ENCODE measurements at places on chromosomes 3 and 15.

DNA sequence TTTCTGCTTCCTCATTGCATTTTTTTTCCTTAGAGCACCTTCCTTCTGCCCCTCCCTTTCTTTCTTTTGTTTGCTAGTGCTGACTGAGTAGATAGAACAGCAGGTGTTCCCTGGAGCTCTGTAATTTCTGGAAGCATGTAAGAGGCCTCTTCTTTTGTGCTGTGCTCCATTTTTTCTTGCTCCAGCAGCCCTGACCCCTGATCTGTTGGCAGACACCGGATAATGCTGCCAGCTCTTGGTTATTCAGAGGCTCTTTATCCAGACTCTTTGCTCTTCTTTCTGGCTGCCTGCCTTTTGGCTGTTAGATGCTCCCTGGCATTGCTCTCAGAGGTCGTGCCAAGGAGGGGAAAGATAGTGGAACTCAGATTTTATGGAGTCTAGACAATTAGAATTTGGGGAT is 104.4 kb upstream of the RBMS3 start:
- no peak for DNase-seq

GRCh38 chr3:98991393-98991792 is 89.9 kb upstream of the DCBLD2 start:
- DNase-seq, result no peak

DNA sequence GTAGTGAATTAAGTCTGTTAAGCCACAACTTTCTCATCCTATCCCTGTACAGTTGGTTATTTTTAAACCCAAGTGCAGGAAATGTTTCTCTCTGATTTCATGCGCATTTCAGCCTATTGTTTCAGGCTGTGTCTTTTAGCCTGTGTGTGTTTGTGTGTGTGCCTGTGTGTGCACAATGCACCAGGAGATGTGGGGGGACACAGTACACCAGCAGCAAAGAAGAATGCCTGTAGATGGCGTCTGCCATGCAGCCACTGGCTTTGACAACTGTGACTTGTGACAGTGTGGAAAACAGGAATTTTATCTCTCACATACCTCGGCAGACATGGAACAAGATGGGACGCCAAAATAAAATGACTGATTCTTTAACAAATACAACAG is 43.6 kb upstream of the PLXNA1 start:
- DNase-seq, result no peak

DNA sequence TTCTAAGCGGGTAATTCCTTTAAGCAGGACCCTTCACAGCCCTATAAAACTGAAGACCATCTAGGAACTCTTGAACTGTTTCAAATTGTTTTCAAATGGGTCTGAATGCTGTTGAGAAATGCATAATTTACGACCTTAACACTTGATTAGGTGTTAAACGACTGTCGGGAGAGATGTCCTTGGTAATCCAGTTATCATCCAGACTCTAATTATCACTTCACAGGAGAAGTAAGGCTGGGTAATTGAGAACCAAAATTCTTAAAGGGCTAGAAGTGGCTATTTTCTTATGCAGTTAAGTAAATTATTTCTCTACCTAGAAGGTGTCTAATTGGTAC is 276.7 kb upstream of the TBC1D5 start:
- no peak for DNase-seq

- DNase-seq, result peak; percentile 92
Measured at GRCh38 chr3:53846134-53846850, at the start of the genes CHDH and IL17RB. TSS of gene CHDH (minus strand) at chr3:53846419. CDS start at chr3:53824008, 22,411 bp downstream. TSS of gene IL17RB (plus strand) at chr3:53846568. CDS start at chr3:53846589, 21 bp downstream.

GRCh38 chr3:188537606-188538005 is 383.6 kb downstream of the LPP start:
- DNase-seq, result no peak

GRCh38 chr3:126202276-126202675 is 21.9 kb upstream of the ALDH1L1 start:
- no peak for DNase-seq

DNA sequence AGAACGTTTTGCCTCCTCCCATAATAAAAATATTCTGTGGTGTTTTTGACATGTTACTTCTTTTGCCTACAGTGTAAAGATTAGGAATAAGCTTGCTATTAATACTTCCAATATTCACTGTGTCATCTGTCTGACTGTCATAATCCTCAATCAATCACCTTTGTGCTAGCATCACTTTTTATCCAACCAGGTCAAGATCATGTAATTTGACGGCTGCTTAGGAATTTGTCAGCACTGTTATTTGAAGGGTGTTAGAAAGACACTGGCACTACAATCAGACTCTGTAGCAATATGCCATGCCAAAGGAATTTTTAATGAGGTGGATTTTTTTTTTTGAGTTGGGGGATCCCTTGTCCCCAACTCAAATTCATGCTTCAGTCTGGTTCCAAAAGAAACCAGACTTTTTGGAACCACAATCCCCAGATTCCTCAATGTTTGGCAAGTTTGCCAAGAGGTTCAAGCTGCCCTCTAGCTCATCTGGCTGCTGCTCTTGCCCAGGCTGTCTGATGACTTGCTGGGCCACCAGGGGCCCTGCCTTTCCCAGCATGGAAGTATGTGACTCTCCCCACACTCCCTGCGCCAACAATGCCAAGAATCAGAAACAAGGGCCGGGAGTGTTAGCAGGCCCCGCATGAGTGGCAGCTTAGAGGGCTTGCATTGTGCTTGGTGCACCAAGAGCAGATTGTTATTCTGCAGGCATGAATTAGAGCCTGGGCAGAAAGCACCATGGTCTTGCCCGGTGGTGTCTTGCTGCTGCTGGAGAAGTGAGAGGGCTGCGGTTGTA is 58.6 kb upstream of the TSC22D2 start:
- peak; percentile 43 for DNase-seq

GRCh38 chr3:42610976-42611375 is 10.5 kb downstream of the NKTR start:
- no peak for DNase-seq

DNA sequence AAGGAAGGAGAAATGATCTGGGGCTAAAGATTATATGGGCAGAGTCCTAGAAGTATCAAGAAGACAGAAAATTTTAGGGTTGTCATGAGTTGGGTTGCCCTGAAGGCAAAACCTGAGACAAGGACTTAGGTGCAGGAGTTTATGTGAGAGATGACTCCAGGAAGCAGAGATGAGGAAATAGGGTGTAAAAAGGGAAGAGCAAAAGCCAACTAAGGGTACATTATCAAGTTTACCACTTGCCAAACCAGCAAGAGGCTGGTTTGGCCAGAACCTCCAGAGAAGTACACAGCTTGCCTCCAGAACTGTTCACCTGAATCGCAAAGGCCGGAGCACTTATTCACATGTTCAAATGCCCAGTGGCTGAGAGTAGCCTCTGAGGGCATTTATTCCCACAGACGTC is 116.7 kb downstream of the FHIT start:
- DNase-seq, result no peak

GRCh38 chr3:12991861-12992281 is 81.4 kb downstream of the IQSEC1 start:
- DNase-seq, result no peak

GRCh38 chr3:156040041-156040440 is 80.3 kb upstream of the KCNAB1 start:
- no peak for DNase-seq

DNA sequence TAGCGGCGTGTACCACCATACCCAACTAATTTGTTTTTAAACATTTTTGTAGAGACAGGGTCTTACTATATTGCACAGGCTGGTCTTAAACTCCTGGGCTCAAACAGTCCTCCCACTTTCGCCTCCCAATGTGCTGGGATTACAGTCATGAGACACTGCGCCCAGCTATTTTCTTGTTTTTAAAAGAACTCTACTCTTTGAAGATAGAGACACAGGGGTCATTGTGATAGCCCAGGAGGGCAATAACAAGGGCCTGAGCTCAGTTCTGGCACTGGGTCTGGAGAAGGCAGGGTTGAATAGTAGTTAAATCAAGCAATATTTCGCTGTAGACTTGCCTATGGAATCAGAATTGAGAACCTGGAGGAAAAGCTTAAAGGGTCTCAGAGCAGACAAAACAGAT is 98.8 kb downstream of the ANP32A start:
- DNase-seq, result no peak

DNA sequence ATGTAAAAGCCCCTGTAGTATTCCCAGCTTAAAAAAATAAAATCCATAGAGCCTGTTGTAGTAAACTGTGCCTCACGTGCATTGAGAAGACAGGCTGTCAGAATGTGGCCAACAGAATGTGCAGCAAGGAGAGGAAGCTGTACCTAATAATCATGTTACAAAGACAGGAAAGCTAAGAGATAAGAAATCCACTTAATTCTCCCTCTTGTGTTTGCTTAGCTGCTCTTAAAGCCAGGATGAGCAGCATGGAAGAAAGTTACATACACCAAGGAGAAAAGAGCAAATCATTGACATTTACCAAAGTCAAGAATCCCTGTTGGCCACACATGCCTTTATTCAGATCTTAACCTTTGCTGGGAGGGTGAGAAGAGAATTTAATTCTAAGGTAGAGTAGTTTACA is 85.9 kb downstream of the TNIK start:
- DNase-seq, result no peak

- no peak for DNase-seq
Measured at GRCh38 chr3:13537909-13538296, 11.0 kb upstream of the FBLN2 start.

DNA sequence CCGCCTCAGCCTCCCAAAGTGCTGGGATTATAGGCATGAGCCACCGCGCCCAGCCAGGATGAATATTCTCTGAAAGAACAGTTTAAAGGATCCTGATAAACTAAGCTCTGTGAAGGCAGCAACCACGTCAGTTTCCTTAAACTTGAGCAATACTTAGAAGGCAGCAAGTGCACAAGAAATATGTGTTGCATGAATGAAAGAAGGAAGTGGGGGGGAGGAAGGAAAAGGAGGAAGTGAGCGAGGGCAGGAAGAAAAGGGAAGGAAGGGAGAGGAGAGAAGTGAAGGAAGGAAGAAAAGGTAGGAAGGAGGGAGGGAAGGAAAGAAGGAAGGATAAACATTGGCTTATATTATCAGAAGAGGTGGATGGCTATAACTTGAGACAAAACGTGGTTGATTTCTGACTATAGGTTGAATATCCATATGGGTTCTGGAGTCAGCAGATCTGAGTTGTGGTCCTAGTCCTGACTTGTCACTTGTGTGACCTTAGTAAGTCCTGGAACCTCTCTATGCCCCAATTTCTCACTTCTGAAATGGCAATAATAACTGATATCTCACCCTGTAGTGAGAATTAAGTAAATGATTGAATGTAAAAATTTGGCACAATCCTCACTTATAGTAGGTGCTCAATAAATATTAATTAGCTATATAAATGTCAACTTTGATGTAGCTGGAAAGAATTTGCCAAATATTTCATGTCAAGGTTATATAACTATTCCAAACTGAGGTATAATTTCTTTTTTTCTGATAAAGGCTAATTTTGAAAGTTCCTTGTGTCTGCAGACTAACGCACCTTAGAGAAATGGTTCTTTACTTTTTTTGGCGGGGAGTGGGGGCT is 12.0 kb upstream of the SEMA4B start:
- DNase-seq, result no peak

- DNase-seq, result no peak
Measured at GRCh38 chr3:184691397-184692231, 20.2 kb downstream of the MAGEF1 start.

- DNase-seq, result no peak
Measured at GRCh38 chr3:185880600-185880999, 55.8 kb upstream of the IGF2BP2 start.

DNA sequence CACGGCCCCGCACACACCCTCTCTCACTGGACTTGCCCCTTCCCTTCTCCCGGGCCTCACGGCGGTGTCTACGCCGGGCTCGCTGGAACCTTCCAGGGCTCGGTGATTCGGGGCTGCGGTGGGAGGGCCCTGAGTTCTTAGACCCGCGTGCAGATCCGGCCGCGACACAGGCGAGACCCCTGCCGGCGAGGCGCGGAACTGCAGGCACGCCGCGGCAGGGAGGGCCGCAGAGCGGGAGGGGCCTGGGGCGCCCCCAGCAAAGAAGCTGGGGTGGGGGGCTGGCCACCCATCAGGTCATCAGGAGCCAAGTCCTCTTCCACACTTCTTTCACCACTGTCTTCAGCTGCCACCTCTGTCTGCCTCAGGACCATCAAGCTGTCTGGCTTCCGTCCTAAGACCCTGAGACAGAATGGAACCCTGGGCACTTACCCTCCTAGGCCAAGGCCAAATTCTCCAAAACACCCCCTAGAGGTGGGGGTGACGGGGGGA is 164.5 kb downstream of the XXYLT1 start:
- peak; percentile 77 for DNase-seq

DNA sequence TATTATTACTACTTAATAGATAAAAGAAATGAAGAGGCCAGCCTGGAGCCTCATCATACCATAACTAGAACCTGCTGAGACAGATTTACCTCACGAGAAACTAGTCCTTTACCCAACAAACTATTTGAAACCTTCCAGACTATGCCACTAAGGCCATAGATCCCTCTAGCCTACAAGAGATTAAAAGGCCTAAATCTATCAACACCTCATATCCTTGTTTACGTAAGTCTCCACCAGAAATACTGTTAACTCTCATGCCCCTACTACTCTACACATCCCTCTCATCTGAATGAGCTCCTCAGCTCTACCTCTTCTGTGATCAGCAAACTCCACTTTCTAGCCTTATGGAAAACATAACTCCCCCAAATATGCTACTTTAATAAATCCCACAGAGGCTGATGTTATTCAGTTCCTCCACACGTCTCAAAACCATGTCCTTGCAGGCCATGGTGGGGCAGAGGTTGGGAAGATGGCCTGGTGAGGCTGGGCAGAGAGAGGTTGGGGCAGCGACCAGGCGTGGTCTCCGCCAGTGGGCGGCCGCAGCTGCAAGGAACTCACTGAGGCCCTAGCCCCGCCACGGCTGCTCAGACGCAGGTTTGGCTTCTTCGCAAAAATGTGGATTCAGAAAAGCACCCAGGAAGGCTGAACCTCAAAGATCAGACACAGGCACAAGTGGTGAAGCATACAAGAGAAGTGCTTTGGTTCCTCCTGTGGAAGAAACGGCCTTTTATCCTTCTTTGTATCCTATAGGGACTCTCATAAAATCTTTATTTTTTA is 65.8 kb downstream of the GSK3B start:
- DNase-seq, result no peak

DNA sequence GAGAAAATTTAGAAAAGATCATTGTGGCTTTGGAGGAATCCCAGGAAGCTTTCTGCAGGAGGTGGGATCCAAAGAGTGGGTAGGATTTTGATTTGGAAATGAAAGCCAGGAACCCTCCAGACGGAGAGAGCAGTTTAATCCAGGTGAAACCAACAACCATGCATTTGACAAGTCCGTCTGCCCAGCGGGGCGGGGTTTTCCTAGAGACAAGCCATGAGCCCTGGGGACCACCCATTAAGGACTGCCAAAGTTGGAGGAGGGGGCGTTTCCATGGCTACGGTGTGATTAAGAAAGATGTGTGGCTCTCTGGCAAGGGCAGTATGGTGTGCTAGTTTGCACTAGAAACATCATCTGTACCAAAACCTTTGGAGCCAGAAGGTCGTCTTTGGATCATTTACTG is 53.4 kb downstream of the SRGAP3 start:
- DNase-seq, result no peak

GRCh38 chr15:64623347-64623996 is 151.9 kb downstream of the RBPMS2 start:
- no peak for DNase-seq

DNA sequence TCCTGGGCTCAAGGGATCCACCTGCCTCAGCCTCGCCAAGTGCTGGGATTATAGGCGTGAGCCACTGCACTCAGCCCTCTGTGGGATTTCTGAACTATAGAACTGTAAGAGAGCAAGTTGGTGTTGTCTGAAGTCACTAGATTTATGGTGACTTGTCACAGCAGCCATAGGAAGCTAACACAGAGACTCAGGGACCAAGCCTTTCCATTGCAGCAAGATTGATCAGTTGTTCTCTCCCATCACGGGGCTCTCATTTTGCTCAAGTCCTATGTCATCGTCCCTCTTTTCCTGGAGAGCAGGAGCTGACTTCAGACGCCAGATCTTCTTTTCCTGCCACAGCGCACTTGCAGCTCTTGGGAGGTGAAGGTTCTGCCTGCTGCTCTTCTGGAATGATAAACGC is 61.0 kb downstream of the APBA2 start:
- no peak for DNase-seq

All from T47D (cell line).